Head of caudate nucleus (tissue), 42 donors: ENCODE measurements at places on chromosomes 12 and 14.
A peak's percentile ranks its signal among the peaks of the same experiment; 100 is the strongest.

GRCh38 chr14:67766035-67766680, 50.2 kb downstream of the ZFYVE26 start:
- DNase-seq, result peak; percentile 32

DNA sequence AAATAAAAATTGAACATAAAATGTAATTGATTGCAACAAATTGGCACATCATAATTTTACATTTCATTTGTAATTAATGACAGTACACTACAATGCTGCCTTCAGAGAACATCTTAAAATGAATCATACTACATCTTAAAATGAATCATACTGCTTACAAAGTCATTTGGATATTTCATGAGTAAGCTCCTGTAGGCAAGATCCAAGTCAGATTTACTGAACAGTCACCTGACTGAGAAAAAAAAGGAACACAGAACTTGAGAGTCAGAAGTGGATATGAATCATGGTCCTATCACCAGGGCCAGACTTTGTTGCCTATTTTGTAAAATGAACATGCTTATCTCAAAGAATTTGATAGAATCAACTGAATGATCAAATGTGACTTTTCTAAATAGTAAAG, 32.7 kb upstream of the FBLN5 start:
- no peak for DNase-seq

GRCh38 chr14:35509846-35510245, 24.1 kb upstream of the INSM2 start:
- no peak for DNase-seq

GRCh38 chr12:111275308-111275707, 93.6 kb downstream of the PHETA1 start:
- DNase-seq, result no peak

DNA sequence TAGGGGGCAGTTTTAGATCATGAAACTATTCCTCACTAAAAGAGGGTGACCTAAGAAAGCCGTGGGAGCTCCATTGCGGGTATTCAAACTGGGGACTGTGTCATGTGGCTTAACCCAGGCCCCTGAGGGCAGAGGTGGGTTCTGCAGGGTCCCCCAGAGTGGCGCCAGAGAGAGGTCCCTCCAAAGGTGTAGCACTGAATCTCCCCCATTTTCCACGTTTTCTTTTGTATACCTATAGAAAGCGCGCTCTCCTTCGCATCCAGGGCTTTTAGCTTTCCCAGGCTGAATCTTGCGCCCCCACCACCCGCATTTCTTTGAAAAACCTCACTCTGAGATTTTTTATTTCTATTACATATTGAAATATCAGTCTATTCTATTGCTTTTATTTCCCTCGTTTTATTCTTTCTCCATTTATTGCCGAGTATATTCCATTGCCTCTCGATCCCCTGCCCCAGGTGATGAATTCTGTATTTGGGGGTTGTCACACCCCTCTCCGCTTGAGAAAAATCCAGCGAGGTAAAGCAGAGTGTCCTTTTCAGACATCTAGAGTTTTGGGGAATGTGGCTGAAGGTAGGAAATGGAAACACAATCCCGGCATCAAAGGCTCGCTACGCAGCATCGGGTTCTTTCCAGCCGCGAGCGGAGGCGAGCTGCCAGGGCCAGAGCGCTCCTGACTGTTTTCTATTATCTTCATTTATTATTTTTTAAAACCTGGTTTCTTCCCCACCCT, 870 bp upstream of the HOXC13 start:
- no peak for DNase-seq

DNA sequence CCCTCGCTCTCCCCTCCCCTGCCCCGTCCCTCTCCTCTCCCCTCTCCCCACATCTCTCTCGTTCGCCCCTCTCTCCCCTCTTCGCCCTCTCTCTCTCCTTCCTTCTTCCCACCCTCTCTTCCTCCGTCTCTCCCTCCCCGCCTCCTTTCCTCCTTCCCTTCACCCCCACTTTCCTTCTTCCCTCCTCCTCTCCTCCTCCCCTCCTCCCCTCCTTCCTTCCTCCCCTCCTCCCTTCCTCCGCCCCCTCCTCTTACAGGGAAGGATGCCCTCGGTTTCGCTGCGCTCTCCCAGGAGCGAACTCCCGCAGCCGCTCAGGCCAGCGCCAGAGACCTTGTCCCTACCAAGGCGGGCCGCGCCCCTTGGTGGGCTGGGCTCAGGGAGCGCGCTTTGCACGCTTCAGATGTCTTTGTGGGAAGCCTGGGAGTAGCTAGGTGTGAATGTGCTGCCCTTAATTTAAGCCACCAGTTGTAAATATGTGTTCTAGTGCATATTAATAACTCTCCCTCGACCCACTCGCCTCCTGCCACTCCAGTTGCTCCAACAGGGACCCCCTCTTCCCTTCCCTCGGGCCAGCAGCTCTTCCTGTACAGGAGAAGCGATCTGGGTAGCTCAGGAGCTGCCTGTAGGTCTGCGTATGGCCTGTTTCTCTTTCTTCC, 13.3 kb upstream of the MAP3K9 start:
- peak; percentile 22 for DNase-seq
